ENCODE measurements at places on chromosomes 6 and 20.

- DNase-seq, result no peak
These were observed at the start of gene DOK5 for GRCh38 chr20:54475334-54476168. Gene DOK5, plus strand, starts transcription at chr20:54475593. Its CDS starts 354 bp downstream, at chr20:54475947.

- DNase-seq, result no peak
These were observed 3.4 kb upstream of the RPS6KA2 start for GRCh38 chr6:166630462-166630861.

DNA sequence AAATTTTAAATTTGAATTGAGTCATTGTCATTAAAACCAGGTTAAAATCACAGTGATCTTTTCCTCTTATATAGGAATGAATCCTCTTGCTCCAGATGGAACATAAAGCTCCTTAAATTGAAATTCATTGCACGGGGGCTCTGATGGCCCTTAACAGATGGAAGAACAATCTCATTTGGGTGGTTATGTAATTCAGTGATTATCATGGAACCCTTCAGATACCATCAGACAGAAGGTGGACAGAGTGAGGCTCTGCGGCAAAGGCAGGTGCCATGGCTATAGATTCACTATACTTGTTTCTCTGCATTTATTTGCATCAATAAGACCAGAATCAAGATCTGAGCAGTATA, 17.8 kb upstream of the RNF182 start:
- no peak for DNase-seq

DNA sequence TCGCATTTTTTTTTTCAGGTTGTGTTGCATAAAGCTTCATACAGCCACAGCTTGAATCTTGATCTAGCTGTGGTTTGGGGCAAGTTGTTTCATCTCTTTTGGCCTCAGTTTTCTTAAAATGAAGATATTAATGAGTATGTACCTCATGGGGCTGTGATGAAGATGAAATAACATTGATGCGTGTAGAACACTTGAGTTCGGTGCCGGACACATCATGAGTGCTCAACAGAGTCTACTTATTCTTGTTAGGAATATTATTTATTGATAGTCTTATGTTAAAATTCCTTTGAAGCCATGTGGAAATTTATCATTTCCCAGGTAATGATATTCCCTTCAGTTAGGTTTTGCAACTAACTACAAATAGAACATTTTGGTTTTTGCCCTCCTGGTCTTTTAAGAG, 3.4 kb downstream of the PAQR8 start:
- no peak for DNase-seq

DNA sequence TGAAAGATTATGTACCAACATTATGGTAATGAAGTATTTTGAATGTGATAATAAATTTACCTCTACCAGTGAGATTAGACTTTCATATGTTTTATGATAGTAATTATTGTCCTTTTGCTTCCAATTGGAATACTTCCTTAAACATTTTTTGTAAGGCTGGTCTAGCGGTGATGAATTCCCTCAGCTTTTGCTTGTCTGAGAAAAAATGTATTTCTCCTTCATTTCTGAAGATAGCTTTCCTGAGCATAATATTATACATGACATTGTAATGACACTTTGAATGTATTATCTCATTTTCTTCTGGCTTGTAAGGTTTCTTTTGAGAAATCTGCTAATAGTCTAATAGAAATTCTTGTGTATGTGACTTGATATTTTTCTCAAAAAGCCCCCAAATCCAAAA, 18.6 kb upstream of the EDN1 start:
- no peak for DNase-seq

All from CD4-positive, alpha-beta memory T cell (primary cell).